ENCODE measurements at places on chromosomes 7 and 10.
A peak's percentile ranks its signal among the peaks of the same experiment; 100 is the strongest.

- no peak for DNase-seq
Measured at GRCh38 chr7:76327610-76328009, 25.1 kb downstream of the HSPB1 start.

DNA sequence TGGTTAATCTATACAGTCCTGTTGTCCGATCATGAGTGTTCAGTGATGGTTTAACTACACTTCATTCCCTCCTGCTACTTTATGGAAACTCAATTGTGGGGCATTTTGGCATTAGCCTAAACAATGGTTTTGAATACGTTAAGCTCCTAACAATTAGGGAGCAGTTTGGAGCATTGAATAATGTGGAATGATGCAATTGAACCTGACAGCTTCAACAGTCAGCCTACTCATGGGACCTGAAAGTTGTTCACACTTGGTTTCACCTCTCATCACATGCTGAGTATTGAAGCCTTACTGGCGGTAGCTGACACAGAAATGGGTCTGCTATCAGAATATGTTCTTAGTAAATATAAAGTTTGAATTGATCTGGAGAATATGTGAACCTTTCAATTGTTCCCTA lies 186.1 kb downstream of the MLLT10 start:
- DNase-seq: no peak

- DNase-seq: no peak
Measured at GRCh38 chr10:44352316-44353127, 32.4 kb downstream of the CXCL12 start.

DNA sequence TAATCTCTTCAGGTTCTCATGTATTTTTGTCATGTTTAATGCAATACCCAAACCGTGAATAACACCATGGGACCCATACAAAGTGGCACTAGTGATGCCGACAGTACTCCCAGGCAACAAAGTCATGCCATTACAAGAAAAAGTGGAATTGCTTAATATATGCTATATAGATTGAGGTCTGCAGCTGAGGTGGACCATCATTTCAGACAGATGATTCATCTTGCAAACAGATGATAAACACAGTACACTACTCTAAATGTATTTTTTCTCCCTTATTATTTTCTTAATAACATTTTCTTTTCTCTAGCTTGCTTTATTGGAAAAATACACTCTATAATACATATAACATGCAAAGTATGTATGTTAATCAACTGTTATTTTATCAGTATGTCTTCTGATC lies 14.6 kb upstream of the PCDH15 start:
- DNase-seq: no peak

GRCh38 chr7:151818674-151819519 lies 58.0 kb downstream of the PRKAG2 start:
- no peak for DNase-seq

DNA sequence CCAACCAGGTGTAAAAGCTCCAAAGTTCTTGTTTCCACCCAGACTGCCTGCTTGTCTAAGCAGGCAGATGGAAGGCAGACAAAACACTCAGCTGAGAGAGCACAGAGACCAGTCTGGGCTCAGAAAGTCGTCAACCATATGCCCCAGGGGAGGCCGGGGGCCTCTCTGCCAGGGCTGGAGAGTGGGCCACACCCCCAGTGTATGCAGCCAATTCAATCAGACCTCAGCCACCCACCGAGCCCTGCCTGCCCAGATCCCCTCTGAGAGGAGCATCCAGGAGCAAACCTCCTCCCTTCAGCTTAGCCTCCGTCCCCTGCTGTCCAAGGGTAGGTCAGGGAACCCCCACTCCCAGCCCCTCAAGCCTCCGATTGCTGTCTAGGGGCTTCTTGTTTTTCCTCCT lies 196.3 kb downstream of the LSM5 start:
- peak; percentile 86 for DNase-seq

DNA sequence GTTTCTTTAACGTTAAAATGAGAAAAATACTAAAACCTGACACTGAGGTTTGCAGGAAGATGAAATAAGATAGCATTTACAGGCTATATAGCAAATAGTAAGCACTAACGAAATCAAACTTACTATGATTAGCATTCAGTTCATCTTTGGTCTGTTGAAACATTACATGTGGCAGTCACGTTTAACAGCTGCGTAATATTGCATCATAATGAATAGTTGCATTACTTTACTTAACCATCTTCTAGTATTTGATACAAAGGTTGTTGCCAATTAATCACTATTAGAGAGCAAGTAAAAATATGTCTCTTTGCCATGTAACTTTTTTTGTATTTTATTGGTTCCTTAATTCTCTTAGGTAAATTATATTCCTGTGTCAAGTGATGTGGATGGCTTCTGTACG lies 131.8 kb upstream of the GHITM start:
- DNase-seq: no peak

GRCh38 chr10:31036209-31036608 lies 4.5 kb upstream of the ZNF438 start:
- DNase-seq: no peak

DNA sequence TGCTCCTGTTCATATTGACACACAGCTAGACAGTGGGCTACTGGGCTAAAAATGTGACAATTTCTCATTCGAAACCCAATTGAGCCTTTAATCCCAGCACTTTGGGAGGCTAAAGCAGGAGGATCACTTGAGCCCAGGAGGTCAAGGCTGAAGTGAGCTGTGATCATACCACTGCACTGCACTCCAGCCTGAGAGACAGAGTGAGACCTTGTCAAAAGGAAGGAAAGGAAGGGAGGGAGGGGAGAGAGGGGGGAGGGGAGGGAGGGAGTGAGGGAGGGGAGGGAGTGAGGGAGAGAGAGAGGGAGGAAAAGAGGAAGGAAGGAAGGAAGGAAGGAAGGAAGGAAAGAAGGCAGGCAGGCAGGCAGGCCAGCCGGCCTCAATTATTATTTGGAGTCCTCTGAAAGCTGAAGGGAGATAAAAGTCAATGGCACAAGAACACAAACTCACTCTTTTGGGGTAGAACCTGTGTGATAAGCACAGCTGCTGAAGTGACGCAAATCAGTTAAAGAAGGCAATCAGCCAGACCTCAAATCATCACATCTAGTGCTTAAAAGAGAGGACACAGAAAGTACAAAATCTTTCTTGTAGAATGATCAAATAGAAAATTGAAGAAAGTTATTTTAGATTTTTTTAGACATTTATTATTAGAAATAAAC lies 98.1 kb downstream of the CCDC71L start:
- no peak for DNase-seq

DNA sequence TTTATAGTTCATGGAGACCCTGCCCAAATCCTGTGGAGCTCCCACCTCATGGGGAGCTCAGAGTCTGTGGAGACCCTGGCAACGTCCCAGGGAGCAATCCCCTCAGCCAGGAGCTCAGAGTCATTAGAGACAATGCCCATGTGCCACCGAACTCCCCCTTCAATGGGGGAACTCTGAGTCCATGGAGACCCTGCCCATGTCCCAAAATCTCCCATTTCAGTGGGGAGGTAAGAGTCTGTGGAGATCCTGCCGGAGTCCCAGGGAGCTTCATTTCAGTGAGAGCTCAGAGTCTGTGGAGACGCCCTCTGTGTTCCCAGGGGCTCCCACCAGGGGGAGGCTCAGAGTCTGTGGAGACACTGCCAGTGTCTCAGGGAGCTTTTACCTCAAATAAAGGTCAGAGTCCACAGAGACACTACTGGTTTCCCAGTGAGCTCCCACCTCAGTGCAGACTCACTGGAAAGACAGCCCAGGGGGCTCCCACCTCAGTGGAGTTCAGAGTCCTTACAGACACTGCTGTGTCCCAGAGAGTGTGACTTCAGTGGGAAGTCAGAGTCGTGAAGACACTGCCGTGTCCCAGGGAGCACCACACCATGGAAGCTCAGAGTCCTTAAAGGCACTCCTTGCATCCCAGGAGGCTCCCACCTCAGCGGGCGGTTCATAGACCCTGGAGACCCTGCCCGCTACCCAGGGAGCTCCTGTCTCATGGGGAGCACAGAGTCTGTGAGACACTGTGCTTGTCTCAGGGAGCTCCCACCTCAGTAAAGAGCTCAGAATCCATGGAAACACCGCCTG lies 5.0 kb downstream of the MYO1G start:
- peak; percentile 27 for DNase-seq

GRCh38 chr7:38394660-38395059 lies 121.2 kb upstream of the TARP start:
- DNase-seq: no peak

DNA sequence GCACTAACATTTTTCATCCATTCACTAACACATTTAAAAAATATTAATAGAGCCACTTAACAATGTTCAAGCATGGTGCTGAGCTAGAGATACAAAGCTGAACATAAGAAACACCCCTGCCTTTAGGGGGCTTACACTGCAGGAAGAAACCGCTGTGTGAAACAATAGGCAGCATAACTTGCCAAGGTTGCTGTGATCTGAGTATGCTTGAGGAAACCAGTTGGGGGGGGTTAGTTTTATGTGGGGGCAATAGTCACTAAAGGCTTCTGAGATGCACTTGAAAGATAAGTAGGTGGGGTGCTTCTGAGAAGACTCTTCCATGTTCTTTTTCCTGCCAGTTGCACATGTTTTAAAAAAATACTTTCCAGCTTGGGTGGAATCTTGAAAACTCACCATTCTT lies 2.8 kb downstream of the RBM17 start:
- no peak for DNase-seq

DNA sequence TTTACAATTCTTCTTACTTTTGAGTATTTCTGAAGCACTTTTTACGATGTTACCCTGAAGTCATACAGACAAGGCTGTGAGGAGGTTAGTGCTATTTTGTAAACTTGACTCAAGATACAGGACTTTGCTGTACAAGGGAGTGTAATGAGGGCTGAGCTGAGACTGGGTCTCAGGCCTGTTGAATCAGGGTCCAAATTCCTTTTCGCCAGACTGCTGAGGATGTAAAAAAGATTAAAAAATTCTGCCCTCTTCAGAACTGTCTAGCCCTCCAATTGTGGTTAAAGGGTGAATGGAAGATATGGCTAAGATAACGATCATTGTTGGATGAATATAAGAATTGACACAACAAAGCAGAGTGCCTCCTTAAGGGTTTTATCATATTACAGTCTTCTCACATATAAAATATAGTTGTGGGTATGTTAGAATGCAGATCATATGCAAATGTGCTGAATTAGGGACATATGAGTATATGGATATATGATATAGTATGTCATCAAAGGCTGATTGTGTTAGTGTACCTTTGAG lies 165.4 kb downstream of the SUGCT start:
- no peak for DNase-seq

- no peak for DNase-seq
Measured at GRCh38 chr7:80736371-80737125, 98.1 kb downstream of the CD36 start.

DNA sequence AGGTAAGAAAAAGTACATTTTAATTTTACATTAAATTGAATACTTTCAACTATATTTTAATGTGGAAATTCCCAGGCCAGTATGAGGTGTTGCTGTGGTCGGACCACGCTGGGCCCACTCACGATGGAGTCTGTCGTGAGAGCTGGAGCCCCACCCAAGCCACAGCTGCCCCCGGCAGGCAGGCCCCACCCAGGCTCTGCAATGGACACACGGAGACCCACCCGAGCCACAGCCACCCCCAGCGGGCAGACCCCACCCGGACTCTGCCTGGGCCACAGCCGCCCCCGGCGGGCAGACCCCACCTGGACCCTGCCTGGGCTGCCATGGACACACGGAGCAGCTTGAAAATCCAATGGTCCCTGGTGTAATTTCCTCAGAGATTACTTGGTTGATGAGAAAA lies 141.3 kb downstream of the PTPRN2 start:
- DNase-seq: no peak

- no peak for DNase-seq
Measured at GRCh38 chr10:116538456-116538855, 7.3 kb upstream of the PNLIP start.

DNA sequence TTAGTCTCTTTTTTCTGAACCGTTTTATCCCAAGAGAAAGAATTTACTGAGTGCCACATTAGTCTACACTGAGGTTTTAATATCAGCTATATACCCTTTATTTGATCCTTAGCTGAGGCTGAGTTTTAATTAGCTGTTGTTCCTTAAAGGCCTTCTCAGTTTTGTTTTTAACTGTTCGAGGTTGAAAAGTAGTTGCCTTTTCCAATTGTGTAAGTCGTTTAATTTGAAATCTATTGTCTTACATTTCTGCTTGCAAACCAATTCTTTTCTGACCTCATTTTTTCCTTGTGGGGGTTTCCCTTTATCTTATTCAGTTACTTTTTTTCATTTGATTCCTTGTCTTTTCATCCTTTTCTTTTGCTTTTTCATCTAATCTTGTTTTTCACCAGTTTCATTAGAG lies 30.8 kb downstream of the UMAD1 start:
- DNase-seq: no peak

GRCh38 chr7:36305226-36305625 lies 84.4 kb upstream of the ANLN start:
- DNase-seq: no peak

DNA sequence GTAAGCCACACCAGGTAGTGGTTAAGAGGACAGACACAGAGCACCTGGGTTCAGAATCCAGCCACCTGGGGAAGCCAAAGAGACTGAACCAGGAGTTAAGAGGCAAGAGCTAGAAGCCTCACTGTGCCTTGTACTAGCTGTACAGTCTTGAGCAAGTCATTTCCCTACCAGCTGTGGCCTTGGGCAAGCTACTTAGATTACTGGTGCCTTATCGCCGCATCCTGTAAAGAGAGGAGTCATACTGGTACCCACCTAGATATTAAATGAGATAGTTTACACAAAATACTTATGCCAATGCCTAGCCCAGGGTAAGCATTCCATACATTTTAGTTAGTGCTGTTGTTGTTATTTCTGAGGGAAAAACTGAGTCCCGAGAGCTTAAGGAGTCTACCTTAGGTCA lies 47.7 kb downstream of the HABP2 start:
- DNase-seq: no peak

DNA sequence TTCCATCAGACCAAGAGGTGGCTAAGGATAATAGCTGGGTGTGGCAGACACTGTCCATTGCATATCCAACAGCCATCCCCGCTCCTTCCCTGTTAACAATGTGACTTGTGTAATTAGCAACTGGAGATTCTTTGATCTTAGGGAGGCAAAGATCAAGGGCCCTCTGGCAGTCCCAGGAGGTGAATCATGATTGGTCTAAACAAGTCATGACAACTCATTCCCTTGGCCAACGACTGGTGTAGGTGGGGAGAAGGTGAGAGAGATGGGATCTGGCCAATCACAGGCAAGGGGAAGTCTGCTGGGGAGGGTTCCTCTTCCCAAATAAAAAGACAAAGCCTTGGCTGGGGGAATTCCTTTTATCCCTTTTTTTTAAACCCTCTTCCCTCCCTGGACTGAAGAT lies 46.2 kb upstream of the COMTD1 start:
- DNase-seq: no peak

DNA sequence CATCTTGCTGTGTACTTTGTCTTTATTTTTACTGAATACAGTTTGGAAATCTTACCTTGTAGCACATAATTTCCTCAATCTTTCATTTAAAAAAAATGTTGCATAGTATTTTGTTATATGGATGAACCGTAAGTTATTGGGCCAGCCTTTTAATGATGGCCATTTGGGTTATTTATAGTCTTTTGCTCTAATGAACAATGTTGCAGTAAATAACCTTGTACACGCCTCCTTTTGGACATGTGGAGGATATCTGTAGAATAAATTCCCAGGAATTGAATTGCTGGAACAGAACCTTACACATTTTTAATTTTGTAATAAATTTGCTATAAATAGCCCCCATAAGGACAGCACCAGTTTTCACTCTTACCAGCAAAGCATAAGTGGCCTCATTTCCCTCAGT lies 12.7 kb upstream of the PRF1 start:
- DNase-seq: no peak
